ENCODE measurements at places on chromosomes 7 and 10.

DNA sequence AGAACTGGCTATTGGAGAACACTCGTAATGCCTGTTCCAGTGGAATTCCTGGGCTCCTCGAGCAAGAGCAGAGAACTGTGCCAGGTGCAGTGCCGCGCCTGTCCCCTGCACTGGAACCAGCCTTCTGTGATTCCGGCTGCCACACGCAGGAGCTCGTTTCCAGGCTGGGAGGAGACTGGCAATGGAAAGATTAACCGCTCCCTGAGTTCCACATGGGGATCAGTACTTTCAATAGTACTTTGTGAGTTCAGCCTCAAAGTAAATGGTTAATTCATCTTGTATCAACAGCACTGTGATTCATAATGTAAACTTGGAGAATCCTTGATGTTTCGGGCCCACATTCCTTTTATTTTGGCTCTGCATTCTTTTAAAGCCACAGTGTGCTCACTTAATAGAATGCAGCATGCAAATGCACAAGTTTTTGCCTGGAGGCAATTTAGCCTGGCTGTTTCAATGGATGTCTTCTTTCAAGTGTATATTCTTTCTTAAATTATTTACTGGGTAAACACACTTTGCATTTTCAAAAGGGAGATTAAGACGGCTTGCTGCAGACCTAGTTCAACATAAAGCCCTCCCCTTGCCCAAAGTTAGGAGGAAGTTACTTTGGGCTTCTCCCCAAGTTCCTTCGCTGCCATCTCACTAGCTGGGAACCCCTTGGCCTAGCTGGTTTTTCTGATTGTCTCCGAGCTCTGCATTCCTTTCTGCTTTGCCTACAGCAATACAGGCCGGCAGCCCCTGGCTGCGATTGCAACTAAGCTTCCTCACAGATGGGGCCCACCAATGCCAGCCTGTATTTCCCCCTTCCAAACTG lies 138.1 kb upstream of the TCF7L2 start:
- DNase-seq = no peak

DNA sequence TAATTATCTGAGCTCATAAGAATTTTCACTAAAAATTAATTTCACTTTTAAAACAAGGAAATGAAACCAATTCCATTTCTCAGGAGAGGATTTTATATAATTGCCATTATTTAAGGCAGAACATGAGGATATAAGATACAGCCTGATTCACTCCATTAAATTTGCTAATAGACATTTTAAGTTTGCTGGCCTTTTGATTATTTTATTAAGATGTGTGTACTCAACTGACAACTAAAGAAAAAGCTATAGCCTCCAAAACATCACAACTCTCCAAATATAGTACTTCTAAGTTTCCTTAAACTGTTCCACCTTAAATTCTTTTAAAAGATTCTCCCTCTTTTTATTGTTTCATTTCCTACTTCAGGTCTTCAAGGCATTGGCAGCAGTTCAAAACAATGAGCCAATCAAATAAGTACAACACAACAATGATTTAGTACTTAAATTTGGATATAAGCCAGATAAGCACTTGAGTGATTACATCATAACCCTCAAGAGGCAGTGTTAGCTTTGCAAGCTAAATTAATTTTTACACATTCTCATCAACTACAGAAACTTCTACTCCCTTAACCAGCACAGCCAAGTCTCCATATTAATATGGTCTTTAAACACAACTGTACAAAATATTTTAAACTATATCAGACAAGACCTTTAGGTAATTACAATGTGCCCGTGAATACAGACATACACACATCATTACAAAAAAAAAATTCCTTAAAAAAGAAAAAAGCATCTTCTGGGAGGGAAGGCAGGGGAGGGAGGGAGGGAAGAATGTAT lies 121.8 kb downstream of the KMT2C start:
- DNase-seq = no peak

DNA sequence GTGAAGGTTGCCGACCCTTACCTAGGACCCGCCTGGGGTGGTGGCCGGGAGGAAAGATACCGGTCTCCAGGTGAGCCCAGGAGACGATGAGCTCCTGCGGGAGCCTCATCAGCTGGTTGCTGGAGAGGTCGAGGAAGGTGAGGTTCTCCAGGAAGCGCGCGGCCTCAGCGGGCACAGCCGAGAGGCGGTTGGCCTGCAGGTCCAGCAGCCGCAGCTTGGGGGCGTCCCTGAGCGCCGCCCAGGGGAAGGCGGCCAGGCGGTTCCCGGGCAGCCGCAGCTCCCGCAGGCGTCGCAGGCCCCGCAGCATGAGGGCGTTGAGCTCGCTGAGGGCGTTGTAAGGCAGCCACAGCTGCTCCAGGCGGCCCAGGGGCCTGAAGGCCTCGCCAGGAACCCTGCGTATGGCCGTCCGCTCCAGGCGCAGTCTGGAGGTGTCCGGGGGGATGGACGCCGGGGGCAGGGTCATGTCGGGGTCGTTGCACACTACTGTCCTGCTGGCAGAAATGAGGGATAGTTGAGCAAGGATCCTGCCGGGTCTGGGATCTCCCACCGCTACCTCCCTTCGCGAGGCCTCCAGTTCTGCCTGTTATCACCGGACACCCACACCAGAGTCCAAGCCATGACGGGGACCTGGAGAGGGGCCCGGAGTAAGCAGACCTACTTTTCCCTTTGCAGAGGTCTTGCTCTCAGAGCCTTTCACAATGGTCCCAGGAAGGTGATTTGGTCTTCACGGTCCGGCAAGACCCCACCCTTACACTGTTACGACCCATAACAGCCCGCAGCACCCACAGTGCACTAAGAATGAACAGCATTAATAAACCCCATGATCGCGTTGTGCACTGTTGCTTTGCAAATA lies 3.9 kb downstream of the LRIT1 start:
- DNase-seq = no peak

GRCh38 chr7:90843472-90843871 lies 247.4 kb downstream of the CDK14 start:
- no peak for DNase-seq

DNA sequence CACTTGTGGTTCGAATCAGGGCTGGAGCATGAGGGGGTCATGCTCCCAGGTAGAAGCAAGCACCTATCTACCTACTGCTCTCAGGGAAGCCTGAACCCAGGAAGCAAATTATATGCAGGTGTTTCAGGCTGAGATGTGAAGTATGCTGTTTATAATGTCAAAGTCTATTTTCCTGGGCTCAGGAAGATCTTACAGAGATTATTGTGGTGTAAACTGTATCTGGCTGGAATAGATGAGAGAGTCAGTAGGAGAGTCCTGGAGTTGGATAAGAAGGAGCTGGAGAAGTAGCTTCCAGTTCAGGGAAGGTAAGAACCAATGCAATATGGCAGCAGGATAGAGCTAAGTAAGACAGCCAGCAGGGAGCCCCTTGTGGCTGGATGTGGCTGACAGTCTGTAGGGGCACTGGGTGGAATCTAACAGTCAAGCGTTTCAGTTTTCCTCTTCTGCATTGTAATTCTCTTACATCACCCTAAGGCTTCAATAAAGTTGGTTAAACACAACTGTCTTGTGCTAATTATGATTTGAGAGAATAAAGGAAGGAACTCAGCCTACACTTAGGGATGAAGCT lies 105.9 kb upstream of the EEPD1 start:
- DNase-seq = no peak

- no peak for DNase-seq
Measured at GRCh38 chr7:83921941-83922607, 272.5 kb downstream of the SEMA3A start.

DNA sequence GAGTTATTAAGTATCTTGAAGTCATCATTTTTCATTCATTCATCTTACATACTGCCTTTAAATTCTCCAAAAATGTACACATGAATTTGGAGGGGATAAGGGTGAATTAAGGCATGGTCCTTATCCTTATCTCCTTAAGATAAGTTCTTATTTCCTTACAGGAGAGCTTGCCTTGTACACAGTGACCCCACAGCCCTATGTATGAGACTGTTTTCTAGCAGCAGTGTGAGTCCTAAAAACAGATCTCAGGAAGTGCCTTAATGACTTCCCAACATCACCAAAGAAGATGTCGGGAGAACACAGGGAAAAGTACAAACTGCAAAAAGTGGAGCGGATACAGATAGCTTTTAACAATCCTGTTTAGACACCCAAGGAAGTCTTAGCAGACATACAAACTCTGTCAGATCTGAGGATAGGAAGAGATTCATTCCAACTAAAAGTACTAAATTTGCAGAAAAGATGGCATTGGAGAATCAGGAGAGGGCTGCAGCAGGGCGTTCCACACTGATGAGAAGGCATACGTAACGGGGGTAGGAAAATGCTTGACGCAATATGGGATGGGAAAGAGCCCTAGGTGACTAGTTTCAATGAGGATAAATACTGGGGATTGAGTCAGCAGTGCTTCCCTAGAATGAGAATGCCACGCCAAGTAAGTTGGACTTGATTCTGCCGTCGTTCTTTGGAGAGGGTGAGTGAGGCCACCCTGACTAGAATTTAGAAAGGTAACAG lies 570.2 kb downstream of the PARD3 start:
- DNase-seq = no peak

- DNase-seq = no peak
Measured at GRCh38 chr7:33550363-33550762, 355.0 kb upstream of the BMPER start.

DNA sequence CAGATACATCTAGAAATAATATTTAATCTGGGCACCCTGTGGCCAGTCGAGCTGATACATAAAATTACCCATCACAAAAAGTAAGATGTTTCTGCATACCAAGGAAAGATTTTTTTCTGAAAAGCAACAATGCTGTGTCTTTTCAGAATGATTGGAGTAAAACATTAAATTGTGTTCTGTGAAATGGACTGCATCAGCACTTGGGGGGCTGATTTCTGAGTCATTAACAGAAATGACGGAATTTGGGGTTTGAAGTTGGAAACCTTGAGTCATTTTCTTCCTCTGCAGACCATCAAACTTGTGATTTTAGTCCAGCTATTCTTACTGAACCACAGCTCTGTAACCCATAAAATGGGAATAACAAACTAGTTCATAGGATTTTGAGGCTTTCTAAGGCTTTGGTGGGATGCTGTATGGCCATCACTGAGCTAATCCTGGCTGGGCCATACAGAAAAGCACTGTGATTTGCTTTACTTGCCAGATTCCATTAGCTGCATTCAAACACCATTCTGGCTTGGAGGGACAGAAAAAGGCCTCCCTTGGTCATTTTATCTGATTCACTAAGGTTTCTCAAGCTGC lies 739.4 kb upstream of the IGFBP3 start:
- DNase-seq = no peak

Data from germinal center (tissue), 1 donor.